ENCODE measurements at places on chromosomes 12 and 14.
A peak's percentile ranks its signal among the peaks of the same experiment; 100 is the strongest.

GRCh38 chr12:40034156-40034555 lies 71.7 kb downstream of the SLC2A13 start:
- no peak for DNase-seq

DNA sequence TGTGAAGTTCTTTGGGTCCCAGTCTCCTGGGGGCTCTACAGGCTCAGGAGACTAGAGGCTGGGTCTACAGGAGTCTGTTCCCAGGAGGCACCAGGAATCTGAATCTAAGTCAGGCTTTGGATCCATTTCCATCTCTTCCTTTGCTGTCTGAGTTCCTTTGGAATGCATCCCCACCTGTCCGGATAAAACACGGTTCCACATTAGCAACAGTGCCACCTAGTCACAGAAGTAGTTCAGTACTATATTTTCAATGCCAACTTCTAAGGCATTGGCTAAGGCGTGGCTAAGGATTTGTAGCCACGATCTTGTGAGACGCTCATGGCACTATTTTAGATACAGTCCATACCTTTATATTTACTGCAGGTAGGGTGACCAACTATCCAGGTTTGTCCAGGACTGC lies 15.1 kb downstream of the ZC2HC1C start:
- no peak for DNase-seq

- peak; percentile 31 for DNase-seq
Measured at GRCh38 chr12:91361864-91362263, 179.2 kb upstream of the DCN start.

DNA sequence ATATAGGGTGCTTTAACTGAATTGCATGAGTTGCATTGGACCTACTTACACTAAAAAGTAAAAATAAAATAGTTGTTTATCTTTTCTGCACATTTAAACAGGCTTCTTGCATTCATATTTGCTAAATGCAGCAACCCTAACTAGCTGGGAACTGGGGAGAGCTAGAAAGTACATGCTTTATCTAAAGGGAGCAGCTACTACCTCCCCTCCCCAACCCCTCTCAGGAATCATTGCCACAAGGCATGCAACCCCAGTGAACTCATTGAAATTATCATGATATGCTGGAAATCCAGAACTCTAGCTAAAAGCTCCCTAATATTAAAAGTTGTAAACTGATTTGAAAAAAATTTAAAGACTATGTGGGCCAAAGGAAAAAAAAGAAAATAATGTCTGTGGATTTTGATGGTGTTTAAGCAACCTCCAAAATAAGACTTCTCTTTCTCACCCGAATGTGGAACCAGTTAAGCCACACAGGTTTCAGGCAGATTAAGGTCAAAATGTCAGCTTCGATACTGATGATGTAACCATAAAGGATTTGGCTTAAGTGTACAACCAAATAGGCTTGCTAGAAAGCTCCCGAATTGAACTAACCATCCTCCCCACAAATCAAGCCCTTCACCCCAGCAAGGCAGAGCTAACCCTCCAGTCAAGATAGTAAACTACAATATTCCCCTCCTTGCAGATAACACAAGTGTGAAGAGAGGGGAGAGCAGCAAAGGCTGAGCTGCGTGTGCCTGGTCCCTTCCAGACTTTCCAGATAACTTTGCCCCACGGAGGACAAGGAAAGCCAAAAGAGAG lies 13.8 kb upstream of the POC1B start:
- DNase-seq = no peak
